ENCODE measurements at places on chromosomes 5 and 9.

GRCh38 chr9:88303721-88304451 lies 84.4 kb upstream of the SPIN1 start:
- no peak for DNase-seq

GRCh38 chr5:66324357-66324756 lies 180.3 kb downstream of the SREK1 start:
- no peak for DNase-seq

- DNase-seq: no peak
These were observed 16.8 kb upstream of the POMT1 start for GRCh38 chr9:131485728-131486422.

- DNase-seq: no peak
These were observed 18.4 kb downstream of the ZDHHC11B start for GRCh38 chr5:765948-766631.

DNA sequence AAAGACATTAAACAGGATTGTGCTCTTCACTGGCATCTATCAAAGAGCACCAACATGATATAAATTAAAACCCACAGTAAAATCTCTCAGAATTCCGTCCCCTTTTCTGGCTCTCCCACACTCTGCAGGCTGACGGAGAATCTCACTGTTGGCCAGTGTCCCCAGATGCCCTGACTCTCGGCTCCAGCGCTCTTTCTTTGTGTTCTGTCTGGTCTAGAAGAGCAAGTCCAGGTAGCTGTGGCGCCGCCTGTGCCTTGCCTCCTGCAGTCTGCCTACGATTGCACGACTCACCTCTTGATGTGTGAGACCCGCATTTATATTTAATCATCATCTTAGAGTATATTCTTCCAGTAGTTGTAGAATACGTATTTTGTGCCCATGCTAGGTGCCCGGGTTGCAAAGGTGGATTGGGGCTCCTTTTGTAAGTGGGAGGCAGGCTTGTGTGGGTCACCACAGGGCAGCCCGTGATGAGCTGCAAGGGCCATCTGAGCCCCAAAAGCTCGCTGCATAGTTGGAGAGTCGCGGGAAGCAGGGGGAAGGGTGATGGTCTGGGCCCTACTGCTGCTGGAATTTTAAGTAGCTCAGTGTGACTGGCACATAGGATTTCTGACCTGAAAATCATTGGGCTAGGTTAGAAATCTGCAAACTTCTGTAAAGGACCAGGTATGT lies 55.6 kb downstream of the EHMT1 start:
- no peak for DNase-seq

DNA sequence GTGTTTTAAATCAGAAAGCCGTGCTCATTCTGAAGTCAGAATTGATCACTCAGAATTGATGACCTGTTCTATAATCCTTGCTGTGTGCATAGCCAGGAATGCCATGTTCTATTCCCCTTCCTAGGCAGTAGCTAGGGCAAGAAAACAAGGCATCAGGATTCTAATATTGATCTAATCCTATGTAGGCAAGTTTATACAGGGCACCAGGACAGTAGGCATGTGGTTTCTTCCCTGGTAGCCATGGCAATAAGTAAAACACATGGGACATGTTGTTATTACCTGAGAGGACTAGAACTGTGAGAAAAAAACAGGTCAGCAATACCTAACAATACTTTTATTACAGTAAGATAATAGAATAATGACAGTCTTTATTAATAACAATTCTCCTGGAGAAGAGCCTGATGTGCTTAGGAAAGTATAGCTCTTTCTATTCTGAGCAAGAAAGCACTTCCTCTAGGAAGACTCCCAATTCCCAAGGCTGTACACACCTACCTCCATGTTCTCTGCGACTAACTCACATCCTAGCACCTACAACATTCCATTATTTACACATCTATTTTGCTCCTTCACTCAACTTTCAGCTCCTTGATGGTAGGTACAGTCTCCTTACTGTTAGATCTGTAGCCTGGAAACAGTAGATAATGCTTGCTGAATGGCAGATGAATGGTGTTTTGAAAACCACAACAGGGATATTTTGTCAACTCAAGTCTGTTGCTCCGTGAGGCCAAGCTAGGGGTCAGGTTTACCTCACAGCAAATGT lies 70.8 kb downstream of the STX17 start:
- DNase-seq: no peak

DNA sequence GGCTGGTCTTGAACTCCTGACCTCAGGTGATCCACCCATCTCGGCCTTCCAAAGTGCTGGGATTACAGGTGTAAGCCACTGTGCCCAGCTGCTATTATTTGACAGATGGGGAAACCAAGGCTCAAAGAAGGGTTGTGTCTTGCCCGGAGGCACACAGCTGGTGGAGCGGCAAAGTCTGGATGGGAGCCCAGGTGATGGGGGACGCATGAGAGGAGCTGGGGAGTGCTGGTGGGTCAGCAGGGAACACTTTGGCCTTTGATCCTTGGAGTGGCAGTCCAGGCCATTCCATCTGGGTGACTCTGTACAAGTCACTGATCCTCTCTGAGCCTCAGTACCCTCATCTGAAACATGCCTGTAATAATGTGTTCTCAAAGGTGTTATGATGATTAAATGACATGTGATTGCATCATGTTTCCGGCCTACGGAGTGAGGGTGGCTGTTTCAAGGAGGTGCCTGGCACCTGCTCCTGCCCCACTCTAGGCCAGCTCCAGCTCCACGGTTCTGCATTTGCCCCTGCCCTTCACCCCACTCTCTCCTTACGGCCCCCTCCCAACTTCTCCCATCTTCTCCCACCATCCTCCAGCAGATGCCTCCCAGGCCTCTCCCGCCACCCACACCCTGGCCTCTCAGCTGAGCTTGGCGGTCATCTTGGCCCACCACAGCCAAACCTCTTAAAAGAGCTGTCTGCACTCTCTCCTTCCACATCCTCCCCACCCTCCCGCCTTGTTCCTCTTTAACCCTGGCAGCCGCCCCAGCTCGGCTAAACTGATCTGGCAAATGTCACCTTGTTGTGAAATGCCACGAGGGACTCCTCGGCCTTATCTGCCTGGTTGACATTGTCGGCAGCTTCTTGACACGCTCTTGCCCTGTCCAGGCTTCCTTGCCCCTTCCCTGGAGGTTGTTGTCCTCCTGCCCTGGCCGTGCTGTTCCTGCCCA lies 5.5 kb upstream of the DBN1 start:
- no peak for DNase-seq

DNA sequence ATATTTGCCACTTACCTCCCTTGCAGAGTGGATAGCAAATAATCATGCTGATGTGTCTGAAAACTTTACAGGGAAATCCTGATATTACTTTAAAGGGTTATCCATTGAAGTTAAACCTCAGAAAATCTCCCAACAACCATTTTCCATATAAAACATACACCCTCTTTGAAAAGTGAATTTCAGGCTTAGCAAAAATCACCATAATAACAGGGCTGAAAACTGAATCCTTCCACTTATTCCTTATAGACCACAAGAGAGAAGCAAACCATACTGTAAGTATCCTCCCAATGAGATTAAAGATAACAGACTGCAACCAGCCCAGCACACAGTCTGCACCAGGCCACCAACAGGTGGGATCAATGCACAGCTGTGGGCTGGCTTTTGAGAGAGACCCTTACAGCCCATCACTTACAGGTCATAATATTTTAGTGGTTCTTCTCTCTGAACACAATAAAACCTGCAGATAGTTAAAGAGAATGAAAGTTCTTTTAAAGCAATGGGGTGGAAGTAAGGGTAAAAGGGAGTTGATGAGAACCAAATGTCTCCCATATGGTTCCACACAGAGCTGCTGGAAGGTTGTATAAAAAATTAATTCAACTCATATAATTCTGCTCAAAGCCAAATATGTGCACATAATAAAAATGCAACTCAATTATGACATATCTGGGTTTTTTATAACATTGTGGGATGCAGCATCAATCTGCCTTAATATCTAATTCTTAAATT lies 376.2 kb upstream of the GRAMD2B start:
- DNase-seq: no peak

DNA sequence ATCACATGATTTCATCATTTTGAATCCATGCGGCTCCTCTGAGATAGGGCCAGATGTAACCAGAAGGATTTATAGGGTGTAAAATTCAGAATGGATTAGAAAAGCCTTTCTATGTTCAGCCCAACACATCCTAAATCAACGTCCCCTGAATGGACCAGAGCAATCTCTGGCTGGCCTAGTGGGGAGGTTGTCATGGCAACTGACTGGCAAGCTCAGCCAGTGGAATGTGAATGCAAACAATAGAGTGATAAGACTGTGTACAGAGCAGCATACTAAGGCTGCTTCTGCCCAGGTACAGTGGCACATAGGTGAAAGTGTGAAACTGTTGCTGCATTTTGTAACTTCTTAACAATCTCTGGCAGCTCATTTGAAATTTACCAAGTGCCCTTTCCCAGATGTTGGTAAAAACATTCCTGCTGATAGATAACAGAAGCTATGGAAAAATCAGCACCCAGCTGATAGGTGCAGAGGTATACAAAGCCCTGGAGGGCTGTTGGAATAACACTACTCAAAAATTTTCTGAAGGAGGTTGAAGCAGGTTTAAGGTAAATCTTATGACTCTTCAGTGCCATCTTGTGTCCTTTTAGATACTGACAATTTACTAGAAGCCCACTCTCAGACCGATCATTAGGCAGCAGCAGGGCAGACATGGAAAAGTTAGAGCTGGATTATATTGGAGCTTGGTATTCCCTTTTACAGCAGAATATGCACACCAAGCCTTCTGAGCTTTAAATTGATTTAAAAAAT lies 267.2 kb downstream of the RAB3C start:
- DNase-seq: no peak

DNA sequence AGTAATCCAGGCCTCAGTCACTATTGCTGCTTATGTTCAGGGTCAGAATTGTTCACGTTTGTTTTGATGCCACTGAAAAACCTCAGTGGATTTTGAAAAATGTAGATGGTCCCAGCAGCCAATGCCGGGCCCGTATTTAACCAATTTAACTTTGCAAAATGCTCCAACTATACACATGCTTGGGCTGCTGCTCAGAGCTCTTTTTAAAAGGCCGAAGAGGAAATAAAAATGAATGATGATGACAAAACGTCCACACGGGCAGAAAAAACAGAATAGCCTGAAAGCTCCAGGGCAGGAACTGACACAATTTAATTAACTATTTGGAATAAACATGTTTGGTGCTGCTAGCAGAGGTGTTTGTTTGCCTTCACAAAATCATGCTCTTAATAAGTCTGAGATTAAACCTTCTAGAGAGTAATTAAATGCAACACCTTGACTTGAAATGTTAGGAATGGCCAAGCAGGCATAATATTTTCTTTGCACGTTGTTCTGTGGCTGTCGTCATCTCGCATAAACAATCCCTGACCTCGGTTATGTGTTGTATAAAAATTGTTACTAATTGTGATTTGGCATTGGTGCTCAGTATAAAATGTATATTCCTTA lies 152.7 kb downstream of the SLIT3 start:
- DNase-seq: no peak

GRCh38 chr5:174292348-174292747 lies 246.8 kb downstream of the NSG2 start:
- DNase-seq: no peak

DNA sequence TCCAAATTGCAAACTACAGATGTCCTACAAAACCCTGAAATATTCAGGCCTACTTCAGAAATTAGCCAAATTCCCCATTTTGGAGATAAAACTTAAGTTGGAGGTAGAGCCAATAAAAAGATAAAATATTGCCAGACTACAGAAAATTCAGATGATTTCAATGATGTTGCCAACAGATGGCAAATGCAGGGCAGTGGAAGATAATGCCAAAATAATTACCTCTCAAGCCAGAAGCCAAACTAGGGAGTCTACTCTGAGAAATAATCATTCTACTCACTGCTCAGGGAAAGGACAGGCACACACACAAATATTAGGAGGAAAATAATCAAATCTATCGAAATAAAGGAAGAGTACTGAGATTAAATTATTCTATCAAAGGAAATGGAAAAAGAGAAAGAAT lies 347.5 kb upstream of the CCNG1 start:
- no peak for DNase-seq

DNA sequence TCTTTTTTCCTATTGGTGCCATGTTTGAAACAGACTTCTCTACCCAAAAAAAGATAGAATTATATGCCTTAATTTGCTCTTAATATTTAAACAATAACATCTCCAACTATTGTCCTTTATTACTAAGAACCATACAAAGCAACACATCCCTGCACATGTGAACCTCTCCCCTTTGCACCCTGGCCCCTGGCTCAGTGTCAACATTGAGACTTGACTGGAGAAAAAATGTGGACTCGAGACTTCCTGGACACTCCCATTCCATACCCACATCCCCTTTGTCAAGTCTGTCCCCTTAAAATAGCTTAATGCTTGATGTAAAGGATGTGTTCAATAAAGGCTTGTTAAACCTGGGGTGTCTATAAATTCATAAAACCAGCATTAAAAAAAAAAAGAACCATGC lies 53.2 kb downstream of the TTC39B start:
- no peak for DNase-seq

DNA sequence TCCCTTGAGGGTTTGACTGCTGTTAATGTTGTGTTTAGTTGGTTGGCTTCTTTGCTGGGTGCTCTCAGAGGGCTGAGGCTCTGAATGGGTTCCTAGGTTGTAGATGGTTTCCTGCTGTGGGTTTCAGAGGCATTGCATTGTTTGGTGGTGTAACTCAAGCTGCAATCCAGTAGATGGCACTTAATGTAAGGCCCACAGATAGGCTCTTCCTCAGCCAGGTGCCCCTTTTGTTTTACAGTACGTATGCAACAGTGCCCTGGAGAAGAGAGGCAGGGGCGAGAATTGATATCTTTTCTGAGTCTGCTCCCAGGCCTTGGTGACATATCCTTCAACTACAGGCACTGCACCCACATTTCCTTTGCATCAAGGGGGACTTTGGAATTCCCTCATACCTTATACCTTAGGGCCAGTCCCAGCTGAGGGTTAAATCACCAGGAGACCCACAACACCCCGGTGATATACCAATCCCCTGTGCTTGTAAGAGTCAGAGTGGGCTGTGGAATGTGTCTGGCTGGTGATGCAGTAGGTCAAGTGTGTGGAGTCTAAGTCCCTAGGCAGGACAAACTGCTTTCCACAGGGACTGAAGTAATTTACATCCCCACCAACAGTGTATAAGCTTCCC lies 7.0 kb upstream of the UGT3A2 start:
- no peak for DNase-seq

GRCh38 chr9:133786371-133786753 lies 48.2 kb upstream of the SARDH start:
- no peak for DNase-seq

DNA sequence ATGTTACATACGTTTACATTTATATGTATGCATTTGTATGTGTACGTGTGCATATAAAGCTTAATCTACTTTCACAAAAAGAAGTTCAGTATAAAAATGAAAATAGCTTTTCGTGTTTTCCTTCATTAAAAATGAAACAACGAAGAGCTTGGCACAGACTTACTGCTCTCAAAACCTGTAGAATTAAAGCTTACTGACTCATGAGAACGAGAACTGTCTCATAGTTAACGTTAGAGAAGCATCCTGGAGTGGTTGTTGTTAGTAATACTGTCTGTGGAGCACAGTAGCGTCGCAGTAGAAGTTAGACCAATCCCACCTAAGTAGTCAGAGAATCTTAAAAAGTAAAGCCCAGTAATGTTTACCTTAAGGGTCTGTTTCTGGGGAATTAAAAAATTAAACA lies 1.3 kb downstream of the MAT2B start:
- DNase-seq: no peak

GRCh38 chr5:95704150-95704549 lies 21.4 kb upstream of the SPATA9 start:
- DNase-seq: no peak

- no peak for DNase-seq
These were observed 103.5 kb downstream of the ACER2 start for GRCh38 chr9:19512103-19512832.

Data from activated CD8-positive, alpha-beta memory T cell treated with anti-CD3 and anti-CD28 coated beads for 1 hour (primary cell).